ENCODE measurements at places on chromosomes 4 and X.

DNA sequence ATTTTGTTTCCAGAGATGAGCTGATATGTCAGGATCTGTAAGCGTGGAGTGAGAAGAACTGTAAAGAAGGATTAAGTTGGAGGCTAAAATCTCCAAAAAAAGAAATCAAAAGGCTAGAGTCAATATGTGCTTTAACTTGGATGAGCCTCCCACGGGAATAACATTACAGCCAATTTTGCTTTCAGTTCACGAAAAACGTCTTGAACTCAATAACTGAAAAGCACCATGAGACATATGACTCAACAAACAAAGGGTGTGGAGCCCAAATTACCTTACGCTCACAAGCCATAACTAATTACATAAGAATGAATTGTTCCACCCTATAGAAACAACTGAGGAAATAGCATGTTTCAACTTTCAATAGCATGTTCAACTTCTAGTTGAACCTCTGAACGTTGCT is 22.3 kb downstream of the TMPRSS11D start:
- no peak for DNase-seq
- H3K27me3 ChIP-seq: no peaks in the 10 kb centered on the region
- no peak overlapping the region for H3K27ac ChIP-seq
- no peaks in the 10 kb centered on the region for H3K4me1 ChIP-seq

DNA sequence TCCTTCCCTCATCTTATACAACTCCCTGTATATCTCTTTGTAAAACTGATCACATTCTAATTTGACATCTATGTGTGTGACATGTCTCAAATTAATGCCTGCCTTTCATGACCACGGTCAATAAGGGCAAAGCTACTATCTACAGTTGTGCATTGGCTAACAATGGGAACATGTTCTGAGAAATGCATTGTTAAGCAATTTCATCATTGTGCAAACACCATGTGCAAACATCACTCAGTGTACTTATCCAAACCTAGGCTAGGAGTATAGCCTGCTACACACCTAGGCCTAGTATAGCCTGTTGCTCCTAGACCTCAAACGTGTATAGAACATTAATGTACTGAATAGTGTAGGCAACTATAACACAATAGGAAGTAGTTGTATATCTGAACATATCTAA is 95.0 kb downstream of the BANK1 start:
- no peaks in the 10 kb centered on the region for H3K27me3 ChIP-seq
- H3K4me3 ChIP-seq: no peak overlapping the region
- no peaks in the 10 kb centered on the region for H3K4me1 ChIP-seq
- H3K36me3 ChIP-seq: no peaks in the 10 kb centered on the region
- H3K27ac ChIP-seq: no peak overlapping the region

- H3K4me1 ChIP-seq: no peaks in the 10 kb centered on the region
- no peak overlapping the region for H3K27ac ChIP-seq
- no peak for DNase-seq
- no peaks in the 10 kb centered on the region for H3K27me3 ChIP-seq
- no peak overlapping the region for H3K4me3 ChIP-seq
These were observed 261.8 kb downstream of the DCTD start for GRCh38 chr4:182655340-182655739.

DNA sequence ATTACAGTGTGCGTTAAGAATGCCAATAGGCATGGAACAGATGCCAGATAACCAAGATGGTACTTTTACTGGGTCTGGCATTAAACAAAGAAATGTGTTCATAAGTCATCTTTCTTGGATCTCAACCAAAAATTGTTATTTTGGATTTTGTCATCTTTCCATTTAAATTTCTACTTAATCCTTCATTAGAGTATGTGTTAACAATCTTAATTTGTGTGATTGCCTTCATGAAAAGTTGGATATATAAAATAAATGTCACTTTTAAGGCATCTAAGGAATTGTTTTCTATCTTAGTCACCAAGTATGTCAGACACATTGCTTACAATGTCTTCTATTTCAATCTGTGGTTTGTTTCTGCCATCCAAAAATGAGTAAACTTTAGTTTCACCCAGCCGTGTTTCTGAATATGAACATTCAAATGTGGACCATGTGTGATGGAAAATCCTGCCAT is 87.5 kb downstream of the PALLD start:
- H3K27me3 ChIP-seq: no peaks in the 10 kb centered on the region
- H3K36me3 ChIP-seq: no peaks in the 10 kb centered on the region
- no peaks in the 10 kb centered on the region for H3K4me1 ChIP-seq

- no peaks in the 10 kb centered on the region for H3K27me3 ChIP-seq
- H3K4me3 ChIP-seq: no peak overlapping the region
- H3K4me1 ChIP-seq: no peaks in the 10 kb centered on the region
- no peak overlapping the region for H3K27ac ChIP-seq
- H3K36me3 ChIP-seq: no peaks in the 10 kb centered on the region
These were observed 23.4 kb upstream of the XK start for GRCh38 chrX:37662181-37662580.

DNA sequence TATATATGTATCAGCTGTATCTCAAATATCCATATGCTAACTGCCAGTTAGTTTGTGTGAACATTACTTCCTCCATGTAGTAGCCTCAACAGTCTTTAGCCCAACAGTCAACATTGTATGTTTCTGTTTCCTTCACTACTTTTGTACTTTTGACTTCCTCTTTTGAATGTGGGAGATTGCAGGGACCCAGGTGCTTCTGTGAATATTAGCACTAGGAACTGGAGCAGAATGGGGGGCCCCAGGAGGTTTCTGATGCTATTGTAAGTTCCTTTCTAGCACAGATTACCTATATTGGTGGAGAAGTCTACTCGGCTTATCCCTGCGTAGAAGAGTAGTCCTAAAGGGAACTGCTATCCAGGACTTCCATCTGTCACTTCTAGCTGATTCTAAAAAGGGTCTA is 2.3 kb downstream of the PLAC8 start:
- H3K27ac ChIP-seq: peak overlapping the region; percentile 90
- H3K27me3 ChIP-seq: no peaks in the 10 kb centered on the region
- no peaks in the 10 kb centered on the region for H3K4me1 ChIP-seq
- DNase-seq: no peak

DNA sequence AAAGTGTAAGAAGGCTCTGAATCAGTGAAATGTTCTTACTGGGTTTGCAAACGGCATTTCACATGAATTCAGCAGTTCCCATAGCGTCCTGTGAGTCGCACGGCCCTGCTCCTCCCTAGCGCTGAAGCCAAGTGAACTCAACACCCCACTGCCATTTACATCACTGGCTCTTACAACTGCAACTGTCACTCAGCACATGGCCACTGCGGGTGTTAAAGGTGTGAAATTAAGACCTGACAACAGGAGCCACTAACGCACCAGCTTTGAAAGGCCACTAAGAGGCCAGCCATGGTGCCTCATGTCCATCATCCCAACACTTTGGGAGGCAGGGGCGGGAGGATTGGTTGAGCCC is 31.7 kb downstream of the RNF212 start:
- no peak overlapping the region for H3K4me3 ChIP-seq
- no peak for DNase-seq
- H3K36me3 ChIP-seq: no peaks in the 10 kb centered on the region
- no peaks in the 10 kb centered on the region for H3K27me3 ChIP-seq
